ENCODE measurements at places on chromosomes 1 and 21.

DNA sequence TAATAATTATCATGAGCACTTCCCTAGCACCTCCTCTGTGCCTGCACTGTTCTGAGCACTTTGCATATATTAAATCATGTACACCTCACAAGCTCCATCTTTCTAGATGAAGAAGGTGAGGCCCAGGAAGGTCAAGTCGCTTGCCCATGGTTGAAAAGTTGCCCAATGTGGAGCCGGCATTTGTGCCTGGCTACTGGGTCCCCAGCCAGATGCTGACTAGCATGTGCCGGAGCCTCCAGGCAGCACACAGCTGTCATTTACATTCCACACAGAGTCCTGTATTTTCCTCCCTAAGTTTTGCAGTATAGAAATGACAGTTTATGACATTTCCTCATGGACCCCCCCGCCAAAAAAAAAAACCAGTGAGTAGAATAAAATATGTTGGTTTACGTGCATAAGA is 94.3 kb downstream of the BCAR3 start:
- no peak for DNase-seq

DNA sequence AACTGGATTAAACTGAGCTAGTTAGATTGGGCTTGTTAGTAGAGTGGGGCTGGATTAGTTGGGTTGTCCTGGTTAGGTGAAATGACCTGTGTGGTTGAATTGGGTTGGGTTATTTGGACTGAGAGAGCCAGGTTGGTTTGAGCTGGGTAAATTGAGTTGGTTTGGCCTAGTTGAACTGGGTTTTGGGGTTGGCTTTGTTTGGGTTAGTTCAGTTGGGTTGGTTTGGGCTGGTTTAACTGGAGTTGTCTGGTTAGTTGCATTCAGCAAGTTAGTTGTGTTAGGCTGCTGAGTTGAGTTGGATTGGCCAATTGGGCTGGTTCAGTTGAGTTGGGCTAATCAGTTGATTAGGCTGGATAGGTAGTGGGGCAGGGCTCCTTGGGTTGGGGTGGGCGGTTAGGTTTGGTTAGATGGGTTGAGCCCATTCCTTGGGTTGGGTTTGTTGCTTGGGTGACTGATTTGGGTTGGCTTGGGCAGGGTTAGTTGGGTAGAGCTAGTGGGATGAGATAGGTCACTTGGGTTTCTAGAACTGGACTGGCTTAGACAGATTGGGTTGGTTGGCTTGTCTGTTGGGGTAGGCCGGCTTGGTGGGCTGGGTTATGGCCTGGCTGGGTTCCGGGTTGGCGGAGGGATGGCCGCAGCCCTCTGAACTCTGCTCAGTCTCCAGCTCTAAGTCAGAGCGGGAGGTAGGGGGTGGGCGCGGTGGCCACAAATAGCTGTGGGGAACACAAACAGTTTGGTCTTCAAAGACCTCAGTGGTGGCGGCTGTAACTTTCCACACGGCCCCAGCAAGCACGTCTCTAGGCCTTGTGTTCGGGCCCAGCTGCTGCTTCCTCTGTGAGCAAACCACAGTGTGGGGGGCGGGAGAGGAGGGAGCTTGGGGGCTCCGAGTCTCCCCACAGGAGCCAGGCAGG is 67.2 kb upstream of the RUNX3 start:
- DNase-seq: no peak

DNA sequence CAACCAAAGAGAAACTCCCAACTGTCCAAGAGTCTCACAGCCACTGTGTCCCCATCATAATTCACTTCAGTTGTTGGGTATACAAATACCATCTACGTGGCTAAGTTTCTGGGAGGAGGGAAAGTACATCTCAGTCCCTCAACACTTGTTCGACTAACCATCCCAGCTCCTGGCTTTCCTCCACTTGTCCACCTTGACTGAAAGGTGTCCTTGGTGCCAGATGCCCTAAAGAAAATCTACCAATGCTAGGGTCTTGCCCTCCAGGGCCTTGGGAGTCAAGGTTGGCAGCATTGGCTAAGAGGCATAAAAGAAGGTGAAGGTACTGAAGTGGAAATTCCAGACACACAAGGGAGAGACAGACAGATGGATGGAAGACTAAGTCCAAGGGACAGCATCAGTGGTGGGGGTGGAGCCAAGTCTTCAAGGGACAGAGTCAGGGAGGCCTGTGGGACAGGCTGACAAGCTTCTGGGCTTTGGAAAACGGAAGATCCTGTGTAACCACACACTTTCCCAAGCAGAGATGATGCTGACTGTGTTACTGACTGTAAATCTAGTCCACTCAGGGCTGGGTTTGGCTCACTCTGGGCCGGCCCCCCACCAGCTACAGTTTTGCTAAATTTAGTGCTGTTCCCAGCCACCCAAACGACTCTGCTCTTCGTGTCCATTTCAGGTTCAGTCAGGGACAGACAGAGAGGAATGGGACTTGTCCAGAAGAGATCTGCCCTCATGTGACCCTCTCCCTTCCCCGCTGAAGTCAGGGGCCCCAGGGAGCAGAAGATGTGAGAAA is 60.1 kb downstream of the CD34 start:
- no peak for DNase-seq

GRCh38 chr1:197103300-197103699 is 36.2 kb upstream of the F13B start:
- DNase-seq: no peak

- DNase-seq: no peak
Observed at GRCh38 chr1:228810878-228811711, 75.8 kb downstream of the RHOU start.

DNA sequence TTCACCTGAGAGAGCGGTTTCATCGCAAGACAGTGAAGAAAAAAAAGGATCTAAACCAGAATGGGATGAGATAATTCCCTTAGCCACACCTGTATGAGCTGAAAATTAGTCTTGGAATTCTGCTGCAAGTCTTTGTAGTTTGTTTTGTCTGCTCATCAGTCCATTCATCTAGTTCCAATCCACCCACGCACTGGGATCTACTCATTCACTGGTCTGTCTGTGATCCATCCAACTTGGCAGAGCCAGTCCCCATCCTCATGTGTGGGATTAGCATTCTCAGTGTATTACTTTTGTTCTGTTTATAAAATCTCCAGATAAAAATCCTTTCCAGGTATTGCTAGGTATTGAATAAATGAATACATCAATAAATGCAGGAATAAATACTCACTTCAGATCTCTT is 266.5 kb upstream of the USP24 start:
- no peak for DNase-seq

DNA sequence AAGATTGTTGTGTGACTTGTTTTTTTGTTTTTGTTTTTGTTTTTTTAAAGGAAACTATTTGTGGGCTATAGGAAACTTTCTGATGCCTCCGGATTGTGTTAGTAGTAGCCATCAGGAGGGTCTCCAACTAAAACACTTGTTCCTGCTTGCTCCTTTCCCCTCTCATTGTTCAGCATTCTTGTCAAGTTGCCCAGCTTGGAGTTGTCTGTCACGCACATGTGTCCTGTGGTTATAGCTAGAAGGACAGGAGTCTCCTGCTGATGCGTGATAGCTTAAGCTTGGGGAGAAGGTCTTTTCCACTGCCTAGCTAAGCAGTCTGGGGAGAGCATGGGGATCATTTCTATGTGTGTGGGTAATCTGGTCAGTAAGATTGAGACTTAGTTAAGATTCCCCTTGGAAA is 3.2 kb upstream of the LYPLA2 start:
- no peak for DNase-seq

DNA sequence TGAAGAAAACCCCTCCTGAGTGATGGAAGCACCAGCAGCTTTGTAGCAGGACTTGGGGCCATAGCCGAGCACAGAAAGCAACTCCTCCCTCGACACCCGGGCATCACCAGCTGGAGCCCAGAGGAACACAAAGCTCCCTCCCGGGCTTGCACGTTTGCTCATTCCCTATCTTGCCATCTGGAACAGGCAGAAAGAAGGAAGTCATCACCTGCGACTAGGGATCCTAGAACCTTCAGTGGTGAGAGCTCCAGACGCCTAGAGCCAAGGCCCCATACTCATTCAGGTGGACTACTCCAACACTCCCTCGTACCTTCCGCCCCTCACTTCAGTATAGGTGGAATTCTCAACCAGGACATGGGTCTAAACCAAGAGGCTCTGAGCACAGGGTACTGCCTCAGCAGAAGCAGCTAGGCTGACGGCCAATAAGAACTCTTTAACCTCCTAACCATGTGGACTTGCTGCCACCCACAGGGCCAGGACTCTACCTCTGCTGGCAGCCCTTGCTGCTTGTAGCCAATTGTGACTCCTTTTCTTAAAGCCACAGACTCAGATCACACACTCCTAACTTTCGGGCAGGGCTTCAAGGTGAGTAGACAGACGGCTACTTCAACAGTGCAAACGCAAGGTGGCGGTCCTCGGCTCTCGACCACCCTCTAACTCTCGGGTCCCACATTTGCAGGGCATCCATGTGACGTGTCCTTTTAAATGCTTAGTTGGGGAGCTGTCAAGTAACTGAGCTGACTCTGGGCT is 65.4 kb downstream of the NPHP4 start:
- no peak for DNase-seq

DNA sequence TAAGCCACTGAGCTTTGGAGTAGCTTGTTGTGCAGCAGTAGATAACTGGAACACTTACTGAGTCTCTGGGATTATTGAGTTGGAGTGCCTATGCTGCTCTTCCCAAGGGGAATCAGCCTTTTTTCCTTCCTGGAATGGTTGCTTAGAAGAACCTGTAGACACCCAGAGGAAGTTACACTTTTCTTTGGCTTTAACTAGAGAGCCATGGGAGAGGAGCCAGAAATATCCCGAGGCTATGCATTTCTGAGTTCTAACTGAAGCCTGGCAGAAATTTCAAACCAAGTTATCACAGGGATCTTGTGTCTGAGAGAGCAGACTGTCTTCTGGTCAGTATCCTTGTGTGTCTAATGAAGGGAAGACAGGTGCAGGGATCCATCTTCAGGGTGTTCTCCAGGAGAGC is 28.3 kb downstream of the LAMC1 start:
- DNase-seq: no peak

DNA sequence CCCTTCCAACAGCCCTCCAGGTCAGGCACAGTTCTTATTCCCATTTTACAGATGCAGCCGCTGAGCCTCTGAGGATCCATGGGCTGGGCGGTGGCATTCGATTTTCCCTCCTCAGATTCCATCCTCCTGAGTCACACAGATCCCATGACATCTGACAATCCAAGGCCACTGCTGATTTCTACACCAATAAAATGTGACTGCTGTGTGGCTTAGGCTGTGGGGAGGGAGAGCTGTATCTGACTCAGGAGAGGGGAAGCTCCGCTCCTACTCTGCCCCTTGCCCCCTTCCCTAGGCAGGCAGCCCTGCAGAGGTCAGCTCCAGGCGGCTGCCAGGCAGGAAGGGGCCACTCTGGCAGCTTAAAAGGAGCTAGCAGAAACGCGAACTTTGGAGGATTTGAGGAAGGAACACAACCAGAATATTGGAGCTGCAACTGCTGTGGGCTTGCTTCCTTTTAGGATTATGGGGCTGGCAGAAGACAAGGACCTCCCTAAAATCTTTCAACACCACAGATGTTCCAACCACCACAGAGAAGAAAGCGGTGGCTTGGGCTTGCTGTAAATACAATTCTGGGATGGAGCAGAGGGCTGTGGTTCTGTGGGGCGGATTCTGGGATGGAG is 50.0 kb downstream of the MRPL37 start:
- DNase-seq: peak; percentile 47

DNA sequence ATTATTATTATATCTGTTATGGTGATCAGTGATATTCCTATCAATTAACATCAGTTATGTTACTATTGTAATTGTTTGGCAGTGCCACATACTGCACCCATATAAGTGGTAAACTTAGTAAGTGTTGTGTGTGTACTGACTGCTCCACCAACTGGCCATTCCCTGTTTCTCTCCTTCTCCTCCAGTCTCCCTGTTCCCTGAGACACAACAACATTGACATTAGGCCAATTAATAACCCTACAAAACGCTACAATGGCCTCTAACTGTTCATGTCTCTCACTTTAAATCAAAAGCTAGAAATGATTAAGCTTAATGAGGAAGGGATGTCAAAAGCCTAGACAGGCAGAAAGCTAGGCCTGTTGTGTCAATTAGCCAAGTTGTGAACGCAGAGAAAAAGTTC is 6.6 kb upstream of the THRAP3 start:
- no peak for DNase-seq

DNA sequence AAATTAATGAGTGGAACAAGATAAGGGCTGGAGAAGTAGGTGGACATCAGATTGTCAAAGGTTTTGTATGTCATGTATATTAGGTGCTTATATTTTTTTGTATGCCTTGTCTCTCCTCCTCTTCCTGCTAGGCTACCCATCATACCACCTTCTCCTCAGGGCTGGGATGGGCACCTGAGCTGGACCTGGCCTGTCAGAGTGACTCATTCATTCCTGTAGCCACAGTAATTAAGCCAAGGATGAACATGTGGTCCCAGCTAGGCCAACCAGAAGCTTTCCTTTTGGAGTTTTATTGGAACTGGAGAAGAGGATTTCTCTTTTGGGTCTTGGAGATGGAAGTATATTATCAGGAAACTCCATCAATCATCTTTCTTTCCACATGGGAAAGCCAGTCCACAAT is 21.2 kb downstream of the PTGS2 start:
- no peak for DNase-seq

GRCh38 chr1:88062650-88063153 is 621.4 kb upstream of the PKN2 start:
- no peak for DNase-seq

DNA sequence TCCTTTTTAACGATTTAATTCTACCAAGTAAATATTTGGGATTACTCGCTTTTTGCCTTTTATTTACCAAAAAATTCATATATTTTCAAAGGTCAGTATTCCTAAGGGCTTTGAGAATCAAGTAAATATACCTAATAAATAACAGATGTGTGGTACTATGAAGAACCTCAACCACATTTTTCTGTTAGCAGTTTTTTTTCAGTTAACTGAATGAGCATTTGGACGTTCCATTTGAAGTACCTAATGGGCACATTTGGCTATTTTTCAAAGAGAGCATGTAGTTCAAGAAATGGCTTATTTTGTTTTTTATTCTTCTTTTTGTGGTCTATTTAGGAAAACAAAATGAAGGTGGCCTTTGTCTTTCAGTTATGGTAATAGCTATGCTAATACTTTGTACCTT is 253.0 kb downstream of the GPR52 start:
- DNase-seq: no peak

DNA sequence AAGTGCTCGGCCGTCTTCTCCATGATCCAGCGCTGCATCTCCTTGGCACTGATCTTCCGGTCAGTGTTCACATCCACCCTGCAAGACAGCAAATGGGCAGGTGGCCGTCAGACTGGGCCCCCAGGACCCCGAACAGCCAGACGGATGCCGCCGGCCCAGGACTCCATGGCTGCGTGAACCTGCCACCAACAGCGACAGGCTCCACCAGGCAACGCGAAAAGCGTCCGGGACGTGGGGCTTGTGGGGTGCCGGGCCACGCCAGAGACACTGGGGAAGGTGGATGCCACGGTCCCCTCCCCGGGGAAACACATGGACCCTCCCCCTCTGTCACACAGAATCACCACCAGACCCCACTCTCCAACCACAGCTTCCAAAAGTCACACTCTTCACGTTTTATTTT is 7.9 kb downstream of the SDF4 start:
- DNase-seq: no peak

- no peak for DNase-seq
Observed at GRCh38 chr1:29698033-29698432, 461.7 kb downstream of the PTPRU start.

GRCh38 chr1:1275836-1276235 is 2.2 kb upstream of the UBE2J2 start:
- DNase-seq: no peak

GRCh38 chr1:18907917-18908845 is 5.8 kb upstream of the ALDH4A1 start:
- no peak for DNase-seq

- DNase-seq: no peak
Observed at GRCh38 chr1:1664941-1665814, 6.4 kb upstream of the CDK11B start.
